Frontal cortex (tissue), 4 donors: ENCODE measurements at places on chromosomes 7 and 10.
A peak's percentile ranks its signal among the peaks of the same experiment; 100 is the strongest.

GRCh38 chr7:34104992-34105391, 199.7 kb downstream of the BMPER start:
- no peak for DNase-seq

DNA sequence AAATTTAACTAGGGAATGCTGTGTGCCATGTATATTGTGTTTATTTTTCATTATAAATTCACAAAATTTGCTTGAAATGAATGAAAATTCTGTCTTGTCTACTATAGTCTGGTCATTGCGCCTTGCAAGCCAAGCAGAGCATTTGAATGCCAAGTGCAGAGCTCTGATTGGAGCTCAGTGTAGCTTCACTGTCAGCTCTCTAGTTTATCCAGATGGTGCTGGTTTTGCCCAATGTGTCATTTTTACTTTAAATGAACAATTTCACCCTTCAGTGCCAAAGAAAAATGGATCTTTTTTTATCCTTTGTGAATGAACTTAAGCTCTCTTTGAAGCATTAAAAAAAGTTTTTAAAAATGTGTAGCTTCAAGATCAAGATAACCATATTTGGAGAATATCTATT, 225.6 kb upstream of the CACNA2D1 start:
- DNase-seq, result no peak

- DNase-seq, result no peak
These were observed 700 bp downstream of the MTPN start for GRCh38 chr7:135976312-135977006.

GRCh38 chr7:121298831-121299239, 30.0 kb upstream of the WNT16 start:
- no peak for DNase-seq

GRCh38 chr10:310976-311639, 175.9 kb downstream of the ZMYND11 start:
- DNase-seq, result no peak

DNA sequence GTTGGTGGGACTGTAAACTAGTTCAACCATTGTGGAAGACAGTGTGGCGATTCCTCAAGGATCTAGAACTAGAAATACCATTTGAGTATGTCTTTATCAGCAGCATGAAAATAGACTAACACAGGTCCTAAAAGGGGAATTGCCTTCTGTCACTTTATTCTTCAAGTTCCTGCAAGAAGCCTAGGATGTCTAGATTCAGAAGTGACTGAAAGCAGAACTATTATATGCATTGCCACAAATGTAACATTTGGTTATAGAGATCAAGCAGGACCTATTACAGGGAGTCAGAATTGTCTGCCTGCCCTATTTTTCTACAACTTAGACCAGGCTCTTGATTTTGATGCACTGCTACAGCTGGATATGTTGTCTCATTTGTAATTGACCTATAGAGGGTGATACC, 364.7 kb downstream of the SORCS1 start:
- DNase-seq, result no peak

DNA sequence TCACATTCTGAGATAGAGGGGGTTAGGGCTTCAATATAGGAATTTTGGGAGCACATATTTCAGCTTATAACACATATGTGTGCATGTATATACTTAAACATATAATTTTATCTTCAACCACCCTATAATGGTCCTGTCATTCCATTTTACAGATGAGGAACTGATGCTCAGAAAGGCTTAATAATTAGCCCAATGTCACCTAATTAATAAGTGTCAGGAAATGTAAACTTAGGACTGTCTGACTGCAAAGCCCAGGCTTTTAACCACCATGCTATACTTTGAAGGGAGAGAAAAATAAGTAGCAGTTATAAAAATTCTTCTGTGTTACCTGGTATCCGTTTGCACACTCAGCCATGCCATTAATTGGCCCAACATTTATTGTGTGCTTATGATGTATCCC, 172.6 kb downstream of the SKIDA1 start:
- DNase-seq, result no peak

DNA sequence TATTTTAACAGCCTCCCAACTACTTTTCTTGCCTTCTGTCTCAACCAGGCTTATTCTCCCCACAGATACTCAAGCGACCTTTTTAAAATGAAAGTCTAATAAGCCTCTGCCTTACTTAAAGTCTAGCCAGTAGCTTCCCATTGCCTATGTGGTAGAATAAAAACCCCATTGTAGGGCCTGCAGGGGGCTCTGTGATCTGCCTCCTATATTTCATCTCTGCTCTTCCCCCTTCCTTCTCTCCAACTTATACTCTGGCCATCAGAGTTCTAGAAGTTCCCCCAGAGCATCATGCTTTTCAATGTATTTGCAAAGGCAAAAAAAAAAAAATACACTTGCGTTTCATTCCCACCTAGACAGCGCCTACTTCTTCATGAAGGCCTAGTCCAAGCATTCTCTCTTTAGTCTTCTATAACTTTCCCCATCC, 167.7 kb upstream of the ADO start:
- DNase-seq, result no peak

- DNase-seq, result no peak
These were observed 323.3 kb upstream of the KAT6B start for GRCh38 chr10:74502963-74503608.

GRCh38 chr7:4775250-4775847, at the start of gene AP5Z1:
TSS of gene AP5Z1 (plus strand) at chr7:4775623. CDS start at chr7:4775716, 93 bp downstream.
- DNase-seq, result peak; percentile 99

GRCh38 chr10:88538048-88538447, 45.1 kb downstream of the RNLS start:
- DNase-seq, result no peak

GRCh38 chr10:62038609-62039190, 137.2 kb downstream of the ARID5B start:
- DNase-seq, result peak; percentile 56

GRCh38 chr7:17139081-17139480, 159.4 kb upstream of the AHR start:
- DNase-seq, result no peak

DNA sequence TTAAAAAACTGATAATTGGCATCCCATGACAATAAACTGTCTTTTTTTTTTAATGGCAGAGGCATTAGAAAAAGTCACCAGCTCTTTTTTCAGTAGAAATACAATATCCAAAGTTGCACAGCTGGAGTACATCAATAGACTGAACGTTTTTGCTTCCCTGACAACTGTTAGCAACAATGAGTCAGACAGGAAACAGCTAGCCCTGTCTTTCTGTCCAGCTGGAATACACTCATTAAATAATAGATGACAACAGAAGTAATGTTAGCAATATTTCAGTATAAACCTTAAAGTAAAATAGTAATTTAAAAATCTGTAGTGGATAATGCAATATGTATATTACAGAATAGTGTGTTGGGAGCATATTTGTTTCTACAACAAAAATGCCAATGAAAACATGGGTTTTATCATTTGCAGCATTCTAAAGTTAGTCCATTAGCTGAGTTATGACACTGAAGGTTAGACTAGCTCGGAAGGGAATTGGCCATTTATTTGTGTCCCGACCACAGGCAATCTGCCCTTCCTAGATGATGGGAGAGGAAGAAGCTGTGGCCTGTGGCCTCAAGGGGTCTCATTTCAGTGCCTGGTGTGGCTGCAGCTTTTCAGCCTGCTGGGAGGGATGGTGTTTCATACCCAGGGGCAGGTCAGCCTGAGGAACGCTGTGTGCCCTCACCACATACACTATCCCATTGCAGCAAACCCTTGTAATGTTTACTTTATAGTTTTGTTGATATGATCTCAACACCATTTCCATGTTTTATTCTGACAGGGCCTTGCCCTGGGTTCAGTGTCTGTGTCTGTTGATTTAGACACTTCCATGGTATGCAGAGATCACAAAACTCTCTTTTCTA, 173.3 kb downstream of the SLC16A9 start:
- DNase-seq, result peak; percentile 12

DNA sequence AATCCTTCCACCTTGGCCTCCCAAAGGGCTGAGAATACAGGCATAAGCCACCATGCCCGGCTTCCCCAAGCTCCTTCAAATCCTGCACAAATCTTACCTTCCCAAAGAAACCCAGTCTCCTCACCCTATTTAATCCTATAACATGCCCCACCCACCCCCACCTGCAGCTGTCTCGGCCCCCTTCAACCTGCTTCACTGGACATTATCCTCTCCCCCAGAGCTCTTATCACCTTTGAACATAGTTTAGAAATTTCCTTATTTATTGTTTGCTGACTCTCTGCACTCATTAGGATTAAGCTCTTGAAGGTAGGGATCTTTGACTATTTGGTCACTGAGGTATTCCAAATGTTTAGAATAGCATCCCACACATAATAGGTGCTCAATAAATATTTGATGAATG, 3.5 kb downstream of the ZNF467 start:
- DNase-seq, result no peak

DNA sequence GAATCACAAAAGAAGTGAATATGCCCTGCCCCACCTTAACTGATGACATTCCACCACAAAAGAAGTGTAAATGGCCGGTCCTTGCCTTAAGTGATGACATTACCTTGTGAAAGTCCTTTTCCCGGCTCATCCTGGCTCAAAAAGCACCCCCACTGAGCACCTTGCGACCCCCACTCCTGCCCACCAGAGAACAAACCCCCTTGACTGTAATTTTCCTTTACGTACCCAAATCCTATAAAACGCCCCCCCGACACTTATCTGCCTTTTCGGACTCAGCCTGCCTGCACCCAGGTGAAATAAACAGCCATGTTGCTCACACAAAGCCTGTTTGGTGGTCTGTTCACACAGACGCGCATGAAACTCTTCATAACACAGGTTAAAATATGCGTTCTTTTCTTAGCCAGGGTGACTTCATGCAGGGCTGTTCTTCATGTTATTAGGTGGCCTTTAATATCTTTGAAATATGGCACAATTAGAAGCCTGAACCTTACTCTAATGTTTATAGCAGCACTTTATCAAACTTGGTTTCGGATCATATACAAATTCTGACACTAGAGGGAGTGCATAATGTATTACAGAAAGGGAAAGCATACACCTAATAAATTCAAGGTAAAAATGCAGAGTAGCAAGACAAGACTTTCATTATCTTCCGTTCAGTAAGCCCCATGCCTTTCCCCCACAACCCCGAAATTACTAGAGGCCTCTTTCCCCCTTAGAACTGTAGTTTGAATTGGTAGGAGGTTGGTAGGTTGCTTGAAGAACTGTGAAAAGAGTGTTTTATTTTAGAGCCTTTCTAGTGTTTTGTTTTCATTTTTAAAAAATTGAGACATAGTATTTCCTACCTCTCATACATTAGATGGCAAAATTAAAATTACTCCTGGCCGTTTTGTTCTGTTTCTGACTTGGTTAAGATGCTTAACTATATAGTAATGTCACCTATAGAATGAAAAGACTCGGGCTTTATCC, 117.9 kb downstream of the NPY start:
- no peak for DNase-seq

DNA sequence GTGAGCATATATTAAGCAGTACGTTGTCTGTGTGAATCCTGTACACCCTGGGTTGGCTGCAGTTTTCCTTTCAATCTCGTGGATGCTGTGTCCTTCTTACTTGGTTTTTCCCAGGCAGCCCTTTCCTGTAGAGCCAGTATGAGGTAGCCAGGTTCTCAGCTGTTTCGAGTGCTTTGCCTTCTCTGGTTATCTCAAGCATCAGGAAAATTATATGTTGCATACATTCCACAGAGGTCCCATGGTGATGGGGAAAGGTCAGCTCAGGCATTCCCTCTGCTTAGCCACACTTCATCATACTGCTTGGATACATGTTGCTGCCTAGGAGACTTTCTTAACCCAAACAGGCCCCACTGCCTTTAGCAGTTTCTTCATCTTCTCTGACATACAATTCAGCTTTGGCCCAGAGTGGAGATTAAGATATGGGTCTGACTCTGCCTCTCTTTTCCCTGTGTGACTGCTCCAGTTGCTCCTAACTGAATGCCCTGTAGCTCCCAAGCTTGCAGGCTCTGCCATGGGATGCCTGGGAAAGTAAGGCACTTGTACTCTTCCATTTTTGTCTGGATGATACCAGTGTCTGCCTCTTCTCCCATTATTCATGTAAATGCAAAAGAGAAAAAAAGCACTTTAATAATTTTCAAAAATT, 11.3 kb downstream of the GNAI1 start:
- DNase-seq, result no peak

GRCh38 chr10:12144538-12144937, 15.1 kb downstream of the SEC61A2 start:
- no peak for DNase-seq

DNA sequence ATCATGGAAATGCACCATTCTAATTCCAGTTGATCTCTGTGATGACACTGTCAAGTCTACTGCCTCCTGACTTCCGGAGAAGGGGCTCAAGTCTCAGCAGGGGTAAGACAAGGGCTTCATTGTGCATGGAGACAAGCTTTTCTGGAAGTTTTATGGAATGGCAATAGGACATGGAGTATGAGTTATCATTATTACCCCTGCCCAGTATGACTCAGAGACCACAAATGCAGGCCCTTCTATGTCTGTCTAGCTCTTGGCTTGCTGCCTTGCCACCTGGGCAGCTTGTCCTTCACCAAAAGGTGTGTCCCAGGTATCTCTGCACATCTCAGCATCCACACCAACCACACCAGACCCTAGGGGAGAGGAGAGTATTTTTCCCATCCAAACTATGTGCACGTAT, 34.9 kb upstream of the KIAA1217 start:
- no peak for DNase-seq

- no peak for DNase-seq
These were observed 117.4 kb downstream of the RAB18 start for GRCh38 chr10:27621461-27621860.

GRCh38 chr10:100872034-100872791, 40.5 kb upstream of the SLF2 start:
- no peak for DNase-seq

DNA sequence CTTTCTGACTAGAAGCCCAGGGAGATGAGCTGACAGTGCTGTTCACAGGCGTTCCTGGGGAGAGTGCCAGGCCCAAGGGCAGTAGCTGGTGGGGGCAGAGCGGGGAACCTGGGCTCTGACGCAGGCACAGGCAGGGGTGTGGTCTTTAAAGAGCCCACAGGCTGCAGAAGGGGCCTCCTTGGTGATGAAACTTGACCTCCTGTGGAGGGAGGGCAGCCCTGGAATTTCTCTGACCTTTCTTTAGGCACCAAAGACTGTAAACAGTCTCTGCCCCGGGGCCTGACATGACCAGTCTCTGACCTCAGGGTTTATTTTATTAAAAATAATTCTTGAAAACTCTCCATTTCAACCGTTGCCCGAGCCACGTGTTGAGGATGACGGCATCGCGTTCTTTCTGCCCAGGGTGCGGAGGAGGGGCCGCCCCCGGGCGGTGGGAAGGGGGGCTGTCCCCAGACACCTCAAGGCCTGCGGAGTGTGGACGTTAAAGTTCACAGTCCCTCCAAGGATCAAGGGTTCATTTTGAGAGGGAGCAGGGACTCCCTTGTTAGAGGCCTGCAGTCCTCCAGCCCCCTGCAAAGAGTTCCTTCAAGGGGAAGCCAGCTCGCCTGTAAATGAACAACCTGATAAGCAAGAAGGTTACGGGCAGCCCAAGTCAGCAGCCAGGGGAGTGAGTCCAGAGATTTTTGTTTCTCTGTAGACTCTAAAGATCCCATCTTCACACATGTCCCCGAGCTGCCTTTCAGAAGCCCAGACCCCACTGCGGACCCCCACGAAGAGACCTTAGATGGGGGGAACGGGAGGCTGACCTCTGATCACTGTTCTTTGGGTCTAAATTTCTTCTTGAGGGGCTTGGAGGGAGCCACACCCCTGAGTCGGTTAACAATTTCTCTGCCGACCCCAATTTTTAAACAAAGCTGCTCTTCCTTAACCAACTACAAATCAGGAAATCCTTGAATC, 128.9 kb downstream of the VIPR2 start:
- DNase-seq, result no peak
